Jurkat, Clone E6-1 (cell line): ENCODE measurements at places on chromosomes 6 and 20.

- peak; percentile 73 for DNase-seq
Measured at GRCh38 chr6:105587349-105588122, 184.7 kb upstream of the PREP start.

DNA sequence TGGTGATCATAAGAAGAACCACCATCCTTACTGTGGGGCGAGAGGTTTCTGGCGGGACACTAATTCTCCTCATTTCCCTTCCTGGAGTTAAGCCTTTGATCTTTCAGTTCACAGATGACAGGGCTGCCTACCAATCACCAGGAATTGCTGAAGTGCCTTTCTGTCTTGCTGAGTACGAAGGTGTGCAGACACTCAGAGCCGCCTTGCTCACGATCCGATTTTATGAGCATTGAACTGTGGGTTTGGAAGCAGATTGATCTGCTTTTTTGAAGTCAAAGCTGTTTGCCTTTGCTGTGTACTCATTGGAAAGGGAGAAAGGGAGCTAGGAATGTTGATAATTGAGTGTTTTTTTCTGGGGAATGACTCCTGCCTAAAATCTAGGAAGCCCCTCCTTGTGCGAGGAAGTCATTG lies 129.1 kb upstream of the SALL4 start:
- DNase-seq: no peak

DNA sequence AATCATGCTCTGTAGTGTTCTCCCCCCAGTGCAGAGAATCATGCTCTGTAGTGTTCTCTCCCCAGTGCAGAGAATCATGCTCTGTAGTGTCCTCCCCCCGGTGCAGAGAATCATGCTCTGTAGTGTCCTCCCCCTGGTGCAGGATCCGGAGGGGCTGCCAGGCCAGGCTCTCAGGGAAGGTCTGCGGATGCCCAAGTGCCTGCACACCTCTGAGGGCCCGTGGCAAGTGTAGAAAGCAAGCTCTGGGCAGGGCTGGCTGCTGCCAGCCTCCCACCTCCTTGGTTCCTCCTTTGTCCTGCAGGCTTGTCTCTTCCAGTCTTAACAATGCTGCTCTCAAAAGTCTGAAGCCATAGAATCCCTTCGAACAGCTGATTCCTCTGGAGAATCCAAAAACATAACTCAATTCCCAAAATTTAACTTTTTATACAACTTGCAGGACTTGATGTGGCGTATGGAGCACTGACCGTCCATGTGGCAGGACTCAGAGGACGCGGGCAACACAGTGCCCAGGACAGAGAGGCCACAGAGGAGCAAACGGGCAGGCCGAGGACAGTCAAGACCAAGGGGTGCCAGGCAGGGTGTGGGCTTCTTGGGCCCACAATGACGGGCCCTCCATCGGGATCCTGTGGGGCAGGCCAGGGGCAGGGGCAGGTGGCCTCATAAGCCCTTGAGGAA lies 44.6 kb upstream of the BHLHE23 start:
- no peak for DNase-seq

- no peak for DNase-seq
Measured at GRCh38 chr6:163500105-163500504, 85.6 kb downstream of the QKI start.
